ENCODE measurements at places on chromosomes 7 and 10.

- DNase-seq, result no peak
These were observed 414.9 kb downstream of the GLRX3 start for GRCh38 chr10:130550952-130551674.

DNA sequence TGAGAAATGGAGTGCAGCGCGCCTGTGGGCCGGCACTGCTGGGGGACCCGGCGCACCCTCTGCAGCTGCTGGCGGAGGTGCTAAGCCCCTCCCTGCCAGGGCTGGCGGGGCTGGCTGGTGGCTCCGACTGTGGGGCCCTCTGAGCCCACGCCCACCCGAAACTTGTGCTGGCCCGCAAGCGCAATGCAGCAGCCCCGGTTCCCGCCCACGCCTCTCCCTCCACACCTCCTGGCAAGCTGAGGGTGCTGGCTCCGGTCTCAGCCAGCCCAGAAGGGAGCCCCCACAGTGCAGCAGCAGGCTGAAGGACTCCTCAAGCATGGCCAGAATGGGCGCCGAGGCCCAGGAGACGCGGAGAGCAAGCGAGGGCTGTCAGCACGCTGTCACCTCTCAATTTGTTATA is 1063.0 kb upstream of the AUTS2 start:
- DNase-seq, result no peak

GRCh38 chr7:138602451-138602850 is 98.7 kb downstream of the SVOPL start:
- no peak for DNase-seq

GRCh38 chr7:91784469-91784868 is 96.0 kb downstream of the MTERF1 start:
- DNase-seq, result peak; percentile 61

DNA sequence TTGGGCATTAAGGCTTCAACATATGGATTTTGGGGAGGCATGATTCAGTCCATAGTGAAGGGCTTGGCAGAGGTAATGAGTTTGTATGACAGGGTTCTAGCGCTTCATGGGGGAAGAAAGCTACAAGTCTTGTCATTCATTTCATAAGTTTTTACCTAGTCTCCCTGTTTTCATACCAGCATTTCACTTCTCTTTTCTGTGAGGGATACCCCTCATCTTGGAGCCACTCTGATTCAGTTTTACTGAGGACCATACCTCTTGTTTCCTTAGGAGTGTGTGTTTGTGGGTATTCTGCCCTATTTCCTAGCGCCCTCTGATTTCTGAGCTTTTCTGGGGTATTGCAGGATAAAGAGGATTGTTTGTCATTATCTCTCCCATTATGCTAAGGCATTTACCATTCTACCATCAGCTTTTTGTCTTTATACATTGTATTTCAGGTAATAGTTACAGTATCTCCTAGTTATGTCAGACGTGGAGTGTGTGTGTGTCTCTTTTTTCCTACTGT is 6.8 kb downstream of the RSBN1L start:
- no peak for DNase-seq

GRCh38 chr10:69492746-69493462 is 41.6 kb downstream of the TSPAN15 start:
- no peak for DNase-seq

DNA sequence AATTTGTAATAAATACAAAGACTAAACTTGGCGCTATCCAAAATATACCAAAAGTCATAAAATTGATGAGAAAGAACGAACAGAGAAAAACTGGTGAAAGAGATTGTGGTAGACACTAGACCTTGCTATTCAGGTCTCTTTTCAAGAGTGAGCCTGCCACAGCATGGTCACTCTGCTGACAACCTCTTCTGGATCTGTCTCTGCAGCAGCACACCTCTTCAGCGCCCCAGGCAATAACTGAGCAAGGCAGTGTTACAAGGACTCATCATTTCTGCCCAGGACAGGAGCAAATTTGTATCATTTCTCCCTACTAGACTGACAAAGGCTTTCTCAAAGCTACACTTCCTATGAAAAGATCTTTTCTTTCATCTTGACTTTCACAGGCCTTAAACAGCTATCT is 976.0 kb downstream of the DNAJB9 start:
- no peak for DNase-seq

- no peak for DNase-seq
These were observed 398.8 kb upstream of the IGFBP3 start for GRCh38 chr7:46319841-46320240.

DNA sequence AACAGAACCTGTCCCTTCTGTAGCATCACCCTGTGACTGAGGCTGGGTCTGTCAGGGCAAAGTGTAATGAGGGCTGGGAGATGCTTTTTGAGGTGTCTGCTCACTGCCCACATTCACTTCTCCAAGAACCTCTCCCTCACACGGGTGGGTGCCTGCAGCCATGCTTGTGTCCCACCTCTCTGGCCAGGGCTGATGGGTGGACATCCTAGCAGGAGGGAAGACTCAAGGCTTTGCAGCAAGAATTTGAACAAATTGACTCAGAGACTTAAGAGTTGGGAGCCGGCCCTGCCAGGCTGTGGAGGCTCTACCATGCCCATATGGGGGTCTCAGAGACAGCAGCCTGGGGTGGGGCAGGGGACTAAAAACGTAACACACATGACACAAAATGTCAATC is 33.4 kb downstream of the GOLGA7B start:
- DNase-seq, result no peak

- DNase-seq, result no peak
These were observed 14.6 kb upstream of the VAX1 start for GRCh38 chr10:117152668-117153067.

DNA sequence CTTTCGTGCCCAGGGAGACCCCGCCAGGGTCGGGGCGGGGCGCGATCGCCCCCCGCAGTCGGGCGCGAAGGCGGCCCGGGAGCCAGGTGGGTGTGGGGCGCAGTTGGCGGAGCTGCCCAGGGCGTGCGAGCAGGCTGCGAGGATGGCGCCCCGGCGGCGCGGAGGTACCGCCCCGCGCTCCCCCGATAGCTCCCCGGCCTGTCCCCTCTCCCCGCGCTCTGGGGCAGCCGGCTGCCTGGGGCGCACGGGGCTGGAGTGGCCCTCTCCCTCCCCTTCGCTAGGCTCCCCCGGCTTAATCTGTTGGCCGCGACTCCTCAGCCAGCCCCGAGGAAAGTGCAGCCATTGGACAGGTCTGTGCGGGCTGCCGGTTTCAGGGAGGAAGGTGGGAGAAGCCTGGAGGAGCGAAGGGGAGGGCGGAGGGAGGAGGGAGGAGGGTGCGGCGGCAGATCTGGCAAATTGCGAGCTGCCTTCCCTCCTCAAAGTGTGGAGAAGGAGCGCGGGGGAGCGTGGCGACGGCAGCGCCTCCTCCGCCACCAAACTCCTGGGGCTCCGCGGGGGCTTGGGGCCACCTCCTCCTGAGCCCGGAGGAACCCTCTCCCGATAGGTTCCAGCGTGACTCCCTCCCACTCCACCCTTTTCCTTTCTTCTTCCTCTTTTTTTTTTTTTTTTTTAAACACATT is 361 bp upstream of the PLXDC2 start:
- DNase-seq, result peak; percentile 71

GRCh38 chr7:97025983-97026714 is 1.5 kb upstream of the DLX5 start:
- no peak for DNase-seq

GRCh38 chr7:27616914-27617548 is 45.7 kb downstream of the HIBADH start:
- no peak for DNase-seq

DNA sequence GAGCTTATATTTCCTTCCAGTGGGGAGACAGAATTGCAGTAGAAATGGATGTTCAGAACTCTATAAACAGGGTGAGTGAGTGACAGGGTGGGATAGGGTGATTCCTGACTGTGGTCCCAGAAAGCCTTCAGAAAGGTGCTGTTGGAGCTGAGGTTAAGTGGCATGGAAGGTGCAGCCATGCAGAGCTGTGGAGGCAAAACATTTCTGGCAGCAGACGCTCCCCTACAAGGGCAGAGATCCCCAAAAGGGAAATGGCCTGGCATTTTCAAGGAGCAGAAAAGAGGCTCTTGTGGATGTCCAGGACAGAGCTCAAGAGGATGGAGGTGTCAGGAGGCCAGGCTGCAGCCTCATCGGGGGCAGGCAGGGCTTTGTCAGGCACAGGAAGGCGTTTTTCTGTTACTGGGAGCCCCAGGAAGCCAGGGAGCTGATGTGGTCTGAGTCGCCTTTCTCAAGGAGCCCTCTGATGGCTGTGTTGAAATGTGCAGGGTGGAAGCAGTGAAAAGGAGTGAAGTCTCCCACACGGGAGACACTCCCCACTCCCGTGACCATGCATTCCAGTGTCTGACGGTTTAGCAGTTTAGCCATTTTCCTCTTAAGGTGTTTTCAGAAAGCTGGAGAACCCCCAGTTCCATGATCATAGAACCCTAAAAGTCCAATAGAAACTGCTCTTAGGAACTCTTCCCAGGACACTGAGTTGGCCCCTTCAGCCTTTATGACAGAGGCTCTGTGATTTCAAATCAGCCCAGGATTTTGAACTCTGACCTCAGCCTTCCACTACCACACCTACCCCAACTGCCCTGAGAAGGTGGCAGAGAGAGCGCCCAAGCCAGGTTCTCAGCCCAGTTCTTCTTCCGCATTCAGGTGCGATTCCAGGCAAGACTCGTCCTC is 96.2 kb downstream of the C10orf105 start:
- peak; percentile 33 for DNase-seq

GRCh38 chr10:51031950-51032349 is 42.3 kb upstream of the PRKG1 start:
- no peak for DNase-seq

GRCh38 chr10:48468130-48468790 is 136.6 kb downstream of the ARHGAP22 start:
- DNase-seq, result no peak

DNA sequence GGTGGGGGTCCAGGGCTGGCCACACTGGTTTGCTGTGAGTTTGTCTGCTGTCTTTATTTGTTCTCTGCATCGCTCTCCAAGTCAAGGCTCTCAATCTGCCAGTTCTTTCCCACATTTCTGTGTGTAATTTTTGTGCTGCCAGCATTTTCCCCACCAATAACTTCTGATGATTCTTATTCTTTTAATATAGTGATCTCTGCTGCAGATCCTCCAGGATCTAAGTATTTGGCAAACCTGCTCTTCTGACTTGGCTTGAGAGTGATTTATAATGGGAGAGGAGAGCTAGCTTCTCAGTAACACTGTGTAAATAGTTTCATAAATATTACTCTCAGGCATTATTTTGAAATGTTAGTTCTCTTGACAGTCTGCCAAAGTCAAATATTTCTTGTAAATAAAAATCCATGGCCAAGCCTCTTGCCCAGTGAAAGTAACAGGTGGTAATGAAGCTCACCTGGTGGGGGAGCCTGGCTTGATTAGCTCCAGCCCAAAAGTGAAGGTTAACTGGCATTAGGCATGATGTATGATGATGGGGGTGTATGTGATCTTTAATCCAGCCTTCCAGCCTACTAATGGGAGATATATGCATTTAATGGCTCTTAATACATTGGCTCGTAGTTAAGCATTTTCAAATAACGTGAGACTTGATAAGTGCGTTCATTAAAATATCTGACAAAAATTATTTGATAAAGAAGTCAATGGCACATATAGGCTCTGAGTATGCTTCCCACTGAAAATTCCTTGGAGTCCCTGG is 1055.9 kb downstream of the KCNMA1 start:
- DNase-seq, result no peak

- no peak for DNase-seq
These were observed 44.5 kb upstream of the PPP1R3A start for GRCh38 chr7:113963356-113963755.

DNA sequence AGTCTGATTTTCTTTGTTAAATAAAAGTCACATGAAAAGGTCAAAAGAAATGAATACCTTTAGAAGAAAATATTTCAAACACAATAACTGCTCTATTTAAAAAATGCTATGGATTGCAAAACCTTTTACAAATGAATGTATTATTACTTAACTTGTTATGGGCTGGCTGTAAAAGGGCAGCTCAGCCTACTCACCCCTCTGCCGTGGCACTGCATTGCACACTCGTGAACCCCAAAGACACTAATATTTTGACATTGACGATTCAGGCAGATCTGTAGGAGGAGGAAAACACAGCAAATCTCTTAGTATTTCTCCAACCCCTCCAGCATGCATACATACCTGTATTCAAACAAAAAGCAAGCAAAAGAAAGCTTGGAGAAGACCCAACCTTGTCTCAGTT is 149.5 kb downstream of the FANK1 start:
- DNase-seq, result no peak

- peak; percentile 99 for DNase-seq
These were observed 25.5 kb downstream of the VOPP1 start for GRCh38 chr7:55546814-55547213.

DNA sequence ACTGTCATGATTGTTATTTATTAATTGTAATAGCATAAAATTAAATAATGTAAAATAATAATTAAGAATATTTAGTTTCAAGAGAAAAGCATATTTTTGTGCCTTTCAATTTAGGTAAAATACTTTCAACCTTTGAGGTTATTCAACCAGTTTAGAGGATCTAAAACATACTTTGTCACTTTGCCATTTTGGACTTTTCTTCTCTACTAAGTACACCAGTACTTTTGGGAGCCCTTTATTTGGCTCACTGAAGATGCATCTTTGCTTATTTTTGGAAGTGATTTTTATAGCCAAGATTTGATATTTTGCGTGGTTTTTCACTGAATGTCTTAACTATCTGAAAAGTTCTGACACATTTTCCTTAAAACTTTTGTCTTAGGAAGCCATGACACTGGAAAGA is 860.5 kb downstream of the SORCS1 start:
- no peak for DNase-seq

- DNase-seq, result no peak
These were observed 47.9 kb downstream of the SP8 start for GRCh38 chr7:20738518-20739481.

DNA sequence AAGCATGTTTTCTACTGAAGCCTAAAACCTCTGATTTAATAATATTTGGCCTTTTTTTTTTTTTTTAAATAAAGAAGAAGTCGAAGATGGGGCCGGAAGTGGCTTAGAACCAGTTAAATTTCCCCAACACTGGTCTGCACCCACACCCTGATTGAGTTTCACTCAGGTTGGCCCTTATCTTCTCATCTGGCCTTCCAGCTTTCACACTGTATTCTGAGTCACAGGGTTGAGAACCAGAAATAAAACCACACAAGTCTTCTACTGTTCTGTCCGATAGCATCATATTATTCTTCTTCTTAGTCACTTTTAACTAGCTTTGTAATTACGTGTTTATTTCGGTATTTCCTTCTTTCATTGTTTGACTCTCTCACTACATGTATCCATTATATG is 9.9 kb downstream of the ZNF365 start:
- DNase-seq, result peak; percentile 92

- DNase-seq, result no peak
These were observed 517.5 kb downstream of the KIF20B start for GRCh38 chr10:90218846-90219245.

DNA sequence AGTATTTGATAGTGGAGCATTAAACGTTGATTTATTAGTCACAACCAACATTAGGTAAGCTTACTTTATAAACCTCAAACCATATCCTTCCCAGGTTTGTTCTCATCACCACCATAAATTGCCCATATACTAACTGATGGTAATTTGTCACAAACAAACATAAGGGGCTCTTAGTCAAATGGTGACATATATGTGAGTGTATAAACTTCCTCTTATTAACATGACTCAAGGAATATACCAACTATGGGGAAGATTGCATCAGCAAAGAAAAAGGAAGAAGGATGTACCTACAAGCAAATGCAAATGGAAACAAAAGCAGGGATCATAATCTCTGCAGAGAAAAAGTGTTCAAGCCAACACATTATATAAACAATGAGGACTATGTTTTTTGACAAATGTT is 418.2 kb upstream of the AKR1E2 start:
- peak; percentile 26 for DNase-seq
